Prostate gland (tissue), 2 donors: ENCODE measurements at places on chromosomes 1 and 21. TPM values are rescaled to one million over a fixed set of nuclear protein-coding genes. Genes with fewer than 3 reads are reported as not detected.

FAM151A gene
- total RNA-seq: not detected

CD160 gene
- total RNA-seq: not detected

VSIG8 gene
- total RNA-seq: not detected

ORC1 gene
- 2.2 TPM for total RNA-seq

GRHL3 gene
- 8.4 TPM for total RNA-seq

THEM5 gene
- not detected for total RNA-seq

CYYR1 gene
- 9.7 TPM for total RNA-seq

HFM1 gene
- total RNA-seq: 0.18 TPM

GRIK1 gene
- total RNA-seq: not detected

COL8A2 gene
- total RNA-seq: 10.7 TPM

GBP4 gene
- total RNA-seq: 6.0 TPM

AMPD1 gene
- 0.40 TPM for total RNA-seq

FCER1G gene
- total RNA-seq: 3.6 TPM

BRINP3 gene
- 3.0 TPM for total RNA-seq

KLF17 gene
- total RNA-seq: not detected
